Right renal pelvis (tissue), 4 donors: ENCODE measurements at places on chromosomes 7 and 10.

DNA sequence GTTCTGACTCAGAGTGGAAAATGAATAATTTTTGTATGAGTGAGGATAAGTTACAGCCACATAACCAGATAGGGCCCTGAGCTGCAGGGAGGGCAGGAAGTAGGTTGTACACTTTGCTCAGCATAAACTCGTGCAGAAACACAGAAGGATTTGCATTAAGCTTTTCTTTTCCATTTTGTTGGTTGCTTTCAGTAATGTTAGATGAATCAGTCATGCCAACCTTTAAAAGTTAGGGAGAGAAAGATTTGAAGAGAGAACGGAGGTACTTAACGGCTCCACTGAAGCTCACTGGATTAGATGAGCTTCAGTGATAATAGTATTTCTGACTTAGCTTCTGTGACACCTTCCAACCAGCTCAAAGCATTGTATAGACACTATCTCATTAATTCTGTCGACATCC lies 348.1 kb downstream of the GATA3 start:
- DNase-seq: no peak

GRCh38 chr7:27842094-27842692 lies 102.2 kb downstream of the TAX1BP1 start:
- DNase-seq: no peak

DNA sequence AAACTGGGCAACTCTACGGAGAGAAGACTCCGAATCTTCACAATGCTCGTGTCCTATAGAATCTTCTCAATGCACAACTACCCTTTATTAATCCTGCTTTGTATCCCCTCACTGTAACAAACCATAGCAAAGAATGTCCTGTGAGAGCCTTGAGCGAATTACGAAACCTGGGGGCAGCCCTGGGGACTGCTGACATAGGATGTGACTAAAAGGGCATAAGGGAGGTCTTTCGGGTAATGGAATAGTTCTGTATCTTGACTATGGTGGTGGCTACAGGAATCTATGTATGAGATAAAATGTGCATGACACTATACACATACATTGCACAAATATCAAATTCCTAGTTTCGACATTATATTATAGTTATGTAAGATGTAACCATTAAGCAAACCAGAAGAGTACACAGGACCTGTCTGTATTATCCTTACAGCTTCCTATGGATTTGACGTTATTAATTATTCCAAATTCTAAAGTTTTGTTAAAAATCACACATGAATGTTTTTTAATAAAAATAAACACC lies 162.5 kb upstream of the KCTD7 start:
- DNase-seq: no peak

GRCh38 chr10:103787331-103787730 lies 68.0 kb downstream of the SH3PXD2A start:
- no peak for DNase-seq

- no peak for DNase-seq
Measured at GRCh38 chr10:94402843-94403379, 570 bp downstream of the TBC1D12 start.

- DNase-seq: no peak
Measured at GRCh38 chr7:28411876-28412662, at the start of gene CREB5. Gene CREB5 (plus strand): TSS chr7:28412518. CDS start chr7:28412915, 397 bp downstream.

- DNase-seq: no peak
Measured at GRCh38 chr7:2688409-2689342, 674 bp downstream of the AMZ1 start.

GRCh38 chr10:62880162-62880561 lies 64.0 kb upstream of the EGR2 start:
- no peak for DNase-seq

DNA sequence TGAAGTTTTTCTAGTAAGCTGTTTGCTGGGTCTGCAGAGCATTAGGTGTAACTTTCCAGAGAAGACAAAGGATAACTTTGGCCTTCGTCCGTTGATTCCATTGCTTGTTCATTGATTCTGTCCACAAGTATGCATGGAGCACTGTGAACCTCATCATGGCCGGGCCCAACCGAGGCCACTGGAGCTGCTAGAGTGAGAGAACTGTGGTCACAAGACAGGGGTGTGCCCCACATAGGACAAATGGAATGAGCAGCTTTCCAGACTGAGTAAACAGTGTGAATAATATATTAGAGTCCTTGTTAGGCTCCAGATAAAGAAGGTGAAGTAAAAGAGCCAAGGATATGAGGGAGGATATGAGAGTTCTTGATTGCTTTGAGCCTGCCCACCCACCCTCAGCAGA lies 24.9 kb downstream of the MBL2 start:
- DNase-seq: no peak

DNA sequence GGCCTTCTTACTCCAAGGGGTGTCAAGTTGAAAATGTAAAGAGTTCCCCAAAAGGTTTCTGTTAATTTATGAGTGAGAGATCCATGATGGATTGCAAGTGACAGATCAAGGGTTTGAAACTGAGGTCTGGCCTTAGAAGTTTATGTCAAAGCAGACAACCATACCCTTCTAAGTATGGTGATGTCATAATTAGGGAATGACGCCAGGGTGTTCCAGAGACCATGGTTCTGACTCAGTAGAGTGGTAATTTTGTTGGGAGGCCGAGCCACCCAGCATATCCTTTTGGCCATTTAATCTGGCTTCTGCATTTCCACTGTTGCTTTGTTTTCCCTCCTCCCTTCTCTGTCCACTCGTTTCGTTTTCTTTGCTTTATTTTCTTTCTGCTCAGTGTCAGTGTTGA lies 2.7 kb downstream of the TRUB1 start:
- no peak for DNase-seq

- no peak for DNase-seq
Measured at GRCh38 chr7:27078616-27079233, 17.1 kb downstream of the HOXA1 start.

- no peak for DNase-seq
Measured at GRCh38 chr10:59626523-59626869, 83.2 kb downstream of the SLC16A9 start.

GRCh38 chr7:148799893-148800555 lies 84.1 kb downstream of the EZH2 start:
- DNase-seq: no peak

GRCh38 chr10:11150231-11150731 lies 132.6 kb downstream of the CELF2 start:
- no peak for DNase-seq

- no peak for DNase-seq
Measured at GRCh38 chr7:24025094-24025493, 258.9 kb upstream of the NPY start.

DNA sequence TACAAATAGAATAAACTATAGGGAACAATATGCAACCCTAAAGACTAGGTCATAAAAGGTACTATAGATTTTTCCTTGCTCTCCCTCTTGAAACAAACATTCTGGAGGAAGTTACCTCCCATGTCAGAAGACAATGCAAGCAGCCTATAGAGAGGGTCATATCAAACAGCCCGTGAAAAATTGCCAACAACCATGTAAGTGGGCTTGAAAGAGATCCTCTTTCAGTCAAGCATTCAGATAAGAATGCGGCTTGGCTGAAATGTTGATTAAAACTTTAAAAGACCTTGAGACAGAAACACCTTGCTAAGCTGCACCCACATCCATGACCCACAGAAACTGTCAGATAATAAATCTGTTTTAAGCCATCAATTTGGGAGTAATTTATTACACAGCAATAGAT lies 526.6 kb upstream of the GHITM start:
- no peak for DNase-seq

DNA sequence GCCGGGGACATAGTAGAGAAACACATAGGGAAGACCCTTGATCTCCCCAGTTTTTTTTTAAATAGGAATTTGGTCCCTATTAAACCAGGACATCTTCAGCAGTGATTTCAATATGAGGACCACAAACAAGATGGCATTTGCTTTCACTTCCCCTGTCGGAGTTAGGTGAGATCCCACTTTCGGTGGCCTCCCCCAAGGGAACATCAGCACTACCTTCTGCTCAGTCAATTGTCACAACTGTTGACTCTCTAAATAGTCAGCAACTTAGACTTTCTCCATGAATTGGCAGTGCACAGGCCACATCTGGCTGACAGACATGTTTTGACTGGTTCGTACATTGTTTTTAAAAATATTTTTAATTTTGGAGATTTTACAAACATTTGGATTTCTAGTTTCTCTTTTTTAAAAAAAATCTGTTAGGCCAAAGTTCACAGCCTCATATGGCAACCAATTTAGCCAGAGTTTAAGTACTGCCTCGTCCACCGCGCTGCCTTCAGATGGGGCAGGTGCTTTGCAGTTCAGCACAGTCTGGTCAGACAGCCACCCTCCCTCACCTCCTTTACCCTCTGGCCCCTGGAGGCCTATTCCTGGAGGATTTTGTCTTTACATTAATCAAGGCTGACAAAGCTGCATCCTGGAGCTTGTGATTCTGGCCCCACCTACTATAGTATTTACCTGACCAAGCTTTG lies 139.2 kb upstream of the PRR15 start:
- no peak for DNase-seq

DNA sequence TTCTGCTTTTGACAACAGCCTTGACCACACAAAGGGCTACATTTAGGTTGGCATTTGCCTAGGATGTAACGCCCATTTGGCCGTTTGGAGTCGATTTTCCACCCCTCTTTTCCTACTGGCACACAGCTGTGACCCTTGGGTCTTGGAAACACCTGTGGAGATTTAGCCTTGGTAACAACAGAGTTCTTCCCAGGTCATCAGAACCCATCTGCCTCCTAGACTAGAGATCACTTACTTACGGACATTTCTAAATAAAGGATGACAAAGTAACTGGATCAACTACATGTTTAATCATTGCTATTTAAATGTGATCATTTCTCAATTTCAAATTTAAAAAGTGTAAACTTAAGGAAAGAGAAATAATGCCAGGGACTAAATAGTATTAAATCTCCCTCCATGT lies 42.0 kb upstream of the SVIL start:
- no peak for DNase-seq

GRCh38 chr10:111338805-111339204 lies 262.0 kb downstream of the ADRA2A start:
- no peak for DNase-seq

- no peak for DNase-seq
Measured at GRCh38 chr10:110324805-110325280, 20.1 kb upstream of the SMNDC1 start.
